Stimulated activated CD4-positive, alpha-beta T cell treated with anti-CD3 and anti-CD28 coated beads, TNF-alpha, amount 100 ng/mL, for 4 hours (primary cell): ENCODE measurements at places on chromosomes 6 and 20.

- DNase-seq = no peak
These were observed 248.6 kb upstream of the QKI start for GRCh38 chr6:163165922-163166321.

DNA sequence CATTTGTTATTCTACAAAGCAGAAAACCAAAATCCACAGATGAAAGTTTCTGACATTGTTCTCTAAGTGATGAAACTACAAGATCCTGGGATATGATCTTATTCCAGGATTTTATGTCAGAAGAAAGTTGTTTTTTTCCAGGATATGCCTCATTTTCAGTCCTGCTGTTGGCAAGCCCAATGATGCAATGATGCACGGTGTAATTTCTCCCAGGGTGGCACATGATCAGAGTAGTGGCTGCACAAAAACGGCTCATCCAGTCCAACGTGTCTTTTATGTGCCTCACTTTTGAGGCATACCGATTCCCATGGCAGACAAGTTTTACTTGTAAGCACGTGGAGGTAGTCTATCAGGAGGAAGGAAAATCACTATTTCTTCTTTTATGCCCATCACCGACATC lies 302.3 kb upstream of the JAG1 start:
- no peak for DNase-seq

DNA sequence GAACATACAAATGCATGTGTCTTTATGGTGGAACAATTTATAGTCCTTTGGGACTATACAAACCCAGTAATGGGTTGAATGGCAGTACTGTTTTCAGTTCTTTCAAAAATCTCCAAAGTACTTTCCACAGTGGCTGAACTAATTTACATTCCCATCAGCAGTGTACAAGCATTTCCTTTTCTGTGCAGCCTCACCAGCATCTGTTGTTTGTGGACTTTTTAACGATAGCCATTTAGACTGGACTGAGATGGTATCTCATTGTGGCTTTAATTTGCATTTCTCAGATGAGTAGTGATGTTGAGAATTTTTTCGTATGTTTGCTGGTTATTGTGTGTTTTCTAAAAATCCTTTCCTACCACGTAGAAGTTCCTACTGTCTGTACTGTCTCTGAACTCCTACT lies 327.2 kb upstream of the ZFP64 start:
- DNase-seq = no peak

DNA sequence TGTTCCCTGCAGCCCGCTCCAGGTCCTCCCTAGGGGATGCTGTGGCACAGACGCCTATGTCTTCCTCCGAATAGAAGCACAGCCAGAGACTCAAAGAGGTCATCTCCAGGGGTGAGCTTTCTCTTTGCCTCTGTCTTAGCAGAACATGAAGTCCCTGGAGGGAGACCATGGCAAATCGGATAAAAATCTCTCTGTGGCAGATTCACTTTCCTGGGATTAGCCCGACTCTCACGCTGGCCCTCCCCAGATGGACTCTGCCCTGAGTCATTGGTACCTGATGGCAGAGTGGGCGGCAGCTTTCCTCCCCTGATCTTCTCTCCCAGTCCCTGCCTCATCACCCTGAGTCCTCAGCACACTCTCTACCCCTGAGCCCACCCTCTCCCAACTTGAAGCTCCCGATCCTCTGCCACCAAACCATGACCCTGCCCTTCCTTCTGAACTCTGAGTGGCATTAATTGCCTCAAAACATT lies 58.0 kb upstream of the CCDC167 start:
- no peak for DNase-seq

GRCh38 chr20:3334156-3334943 lies 73.1 kb downstream of the DNAAF9 start:
- no peak for DNase-seq

GRCh38 chr20:54086507-54087039 lies 16.2 kb upstream of the BCAS1 start:
- DNase-seq = no peak

DNA sequence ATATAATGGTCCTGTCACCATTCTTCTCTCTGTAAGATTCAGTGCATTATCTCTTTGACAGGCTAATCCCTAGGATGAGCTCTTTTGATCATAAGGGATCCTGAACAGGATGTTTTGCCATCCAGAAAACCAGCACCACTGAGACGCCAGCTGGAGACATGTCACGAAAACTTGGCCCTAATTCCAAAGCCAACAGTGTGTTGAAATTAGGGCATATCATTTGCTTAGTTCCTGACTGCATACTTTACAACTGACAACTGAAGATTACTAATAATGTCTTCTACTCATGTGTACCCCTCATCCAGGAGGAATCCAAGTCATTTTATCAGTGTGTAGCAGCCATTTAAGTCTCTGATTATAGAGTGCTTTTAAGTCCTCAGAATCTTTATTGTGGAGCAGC lies 243.6 kb downstream of the KCNQ5 start:
- no peak for DNase-seq

DNA sequence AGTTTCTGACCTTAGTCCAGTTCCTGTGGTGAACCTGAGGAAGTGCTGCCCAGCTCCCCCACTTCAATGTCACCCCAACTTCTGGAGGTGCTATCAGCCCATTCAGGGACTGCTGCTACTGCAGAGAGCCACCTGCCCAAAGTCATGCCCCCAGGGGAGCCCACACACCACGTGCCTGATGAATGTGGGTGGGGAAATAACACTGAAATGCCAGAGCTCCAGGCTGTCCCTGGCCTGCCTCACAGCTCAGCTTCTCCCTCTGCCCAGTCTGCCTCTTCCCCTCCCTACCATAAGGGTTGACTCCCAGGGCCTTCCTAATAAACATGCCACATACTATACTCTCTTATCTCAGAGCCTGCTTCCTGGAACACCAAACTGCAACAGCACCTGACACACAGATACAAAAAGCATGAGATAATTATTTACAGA lies 276.4 kb upstream of the MOCS1 start:
- DNase-seq = no peak

GRCh38 chr6:89081129-89081422 lies 525 bp downstream of the PNRC1 start:
- no peak for DNase-seq

DNA sequence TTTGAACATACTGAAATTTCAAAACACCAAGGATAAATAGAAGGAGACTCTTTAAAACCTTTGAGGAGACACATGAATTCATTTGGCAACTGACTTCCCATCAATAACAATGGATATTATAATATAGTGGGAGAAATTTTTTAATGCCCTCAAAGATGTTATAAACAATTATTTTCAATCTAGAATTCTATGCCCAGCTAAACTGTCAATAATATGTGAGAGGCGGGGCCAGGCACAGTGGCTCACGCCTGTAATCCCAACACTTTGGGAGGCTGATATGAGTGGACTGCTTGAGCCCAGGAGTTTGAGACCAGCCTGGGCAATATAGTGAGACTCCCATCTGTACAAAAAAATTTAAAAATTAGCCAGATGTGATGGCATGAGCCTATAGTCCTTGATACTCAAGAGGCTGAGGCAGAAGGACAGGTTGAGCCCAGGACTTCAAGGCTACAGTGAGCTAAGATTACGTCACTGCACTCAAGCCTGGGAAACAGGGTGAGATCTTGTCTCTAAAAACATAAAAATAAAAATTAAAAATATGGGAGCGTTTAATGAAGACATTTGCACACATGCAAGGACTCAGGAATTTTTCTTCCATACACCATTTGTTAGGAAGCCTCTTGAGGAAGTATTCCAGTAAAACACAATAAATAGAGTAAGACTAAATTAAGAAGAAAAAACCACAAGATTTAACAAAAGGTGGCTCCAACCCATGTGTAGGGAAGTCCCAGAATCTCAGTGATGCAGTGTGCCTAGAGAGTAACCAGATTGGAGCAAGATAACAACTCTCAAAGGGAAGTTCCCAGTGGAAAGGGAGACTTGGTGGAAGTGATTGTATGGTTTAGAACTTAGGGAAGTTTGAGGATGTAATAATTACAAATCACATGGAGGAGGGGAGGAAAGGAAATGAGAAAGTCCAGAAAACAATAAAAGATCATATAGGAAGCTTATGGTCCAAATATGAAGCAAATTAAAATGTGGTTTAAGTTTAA lies 26.3 kb upstream of the ETV7 start:
- DNase-seq = no peak

- no peak for DNase-seq
These were observed 161.6 kb upstream of the EXOC2 start for GRCh38 chr6:854406-855118.

DNA sequence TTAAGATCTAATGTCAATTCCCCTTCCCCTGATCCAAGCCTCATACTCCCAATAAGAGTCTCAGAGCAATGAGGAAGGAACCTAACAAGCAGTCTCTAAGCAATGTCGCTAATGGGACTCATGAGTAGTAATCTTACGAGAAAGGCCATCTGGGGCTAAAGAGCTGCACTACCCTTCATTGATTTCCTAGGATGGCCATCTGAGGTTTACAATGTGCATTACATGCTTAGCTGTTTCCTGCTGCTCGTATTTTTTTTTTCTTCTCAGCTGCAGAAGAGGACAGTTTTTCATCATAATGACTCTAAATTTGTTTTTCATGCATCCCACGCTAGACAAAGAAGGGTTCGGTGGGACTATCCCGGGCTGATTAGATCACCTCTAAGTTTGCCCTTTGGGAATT lies 119.3 kb downstream of the LPA start:
- DNase-seq = no peak

DNA sequence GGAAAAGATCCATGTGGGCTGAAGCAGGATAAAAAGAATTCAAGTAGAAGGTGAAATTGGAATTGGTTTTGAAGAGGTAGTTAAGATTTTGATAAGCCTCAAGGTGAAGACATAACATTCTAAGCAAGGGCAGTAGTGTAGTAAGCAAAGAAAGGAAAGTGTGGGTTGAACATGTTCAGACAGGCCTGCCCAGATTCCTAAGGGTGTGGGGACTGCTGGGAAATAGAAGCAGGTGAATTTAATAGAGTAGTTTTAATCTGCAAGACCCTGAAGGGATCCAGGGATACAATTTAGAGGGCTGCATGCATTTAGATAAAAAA lies 19.1 kb downstream of the TAB2 start:
- no peak for DNase-seq

DNA sequence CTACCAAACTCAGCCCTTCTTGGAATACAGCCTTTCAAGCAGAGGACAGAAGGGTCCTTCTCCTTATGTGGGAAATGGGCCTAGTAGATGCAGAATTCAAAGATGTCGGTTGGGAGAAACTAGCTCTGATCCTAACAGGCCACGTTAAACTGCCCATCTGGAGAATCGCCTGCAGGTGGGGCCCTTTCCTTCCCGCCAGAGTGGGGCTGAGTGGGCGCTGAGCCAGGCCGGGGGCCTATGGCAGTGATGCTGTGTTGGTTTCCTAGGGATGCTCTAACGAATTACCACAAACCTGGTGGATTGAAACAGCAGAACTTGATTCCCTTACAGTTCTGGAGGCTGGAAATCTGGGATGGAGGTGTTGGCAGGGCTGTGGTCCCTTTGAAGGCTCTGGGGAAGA lies 9.1 kb downstream of the MAPK13 start:
- no peak for DNase-seq

GRCh38 chr20:16445482-16445881 lies 127.8 kb downstream of the KIF16B start:
- DNase-seq = no peak

- no peak for DNase-seq
These were observed 112.8 kb downstream of the LAMP5 start for GRCh38 chr20:9627219-9627618.

DNA sequence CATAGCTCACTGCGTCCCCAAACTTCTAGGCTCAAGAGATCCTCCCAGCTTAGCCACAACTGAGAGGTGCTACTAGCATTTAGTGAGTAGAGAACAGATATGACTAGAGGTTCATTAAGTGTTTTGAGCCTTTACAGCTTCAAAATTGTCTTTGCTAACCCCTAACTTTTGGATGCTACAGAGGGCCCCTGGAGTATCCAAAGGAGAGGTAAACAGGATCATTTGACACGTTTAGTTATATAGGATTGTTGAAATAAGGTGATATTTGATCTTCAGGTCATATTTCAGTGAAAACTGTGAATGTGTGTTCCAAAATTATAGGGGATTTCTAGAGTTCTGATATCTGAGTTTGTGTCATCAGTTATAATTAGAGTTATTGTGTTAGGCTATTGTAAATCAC lies 19.2 kb upstream of the HFE start:
- no peak for DNase-seq

DNA sequence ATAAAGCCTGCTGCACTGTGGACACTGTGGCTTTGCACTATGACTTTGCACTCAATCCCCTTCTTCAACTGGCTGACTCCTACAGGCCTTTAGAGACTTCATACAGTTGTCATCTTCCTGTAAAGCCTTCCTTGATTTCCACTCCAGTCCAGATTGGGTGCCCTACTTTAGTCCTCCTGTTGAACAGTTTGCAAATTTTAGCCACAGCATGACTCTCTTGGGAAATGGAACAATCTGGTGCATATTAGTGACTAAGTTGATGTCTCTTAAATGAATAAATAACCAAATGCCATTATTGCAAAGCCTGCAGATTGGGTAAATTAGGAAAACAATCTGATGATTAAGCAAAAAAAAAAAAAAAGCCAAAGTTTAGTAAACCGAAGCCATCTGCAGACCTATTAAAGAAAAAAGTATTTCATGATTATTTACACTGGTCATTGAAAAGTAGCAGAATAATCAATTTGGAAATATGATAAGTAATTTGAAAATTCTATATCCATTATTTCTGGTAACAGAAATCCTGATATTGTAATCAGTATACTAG lies 12.6 kb downstream of the PLCB4 start:
- no peak for DNase-seq

DNA sequence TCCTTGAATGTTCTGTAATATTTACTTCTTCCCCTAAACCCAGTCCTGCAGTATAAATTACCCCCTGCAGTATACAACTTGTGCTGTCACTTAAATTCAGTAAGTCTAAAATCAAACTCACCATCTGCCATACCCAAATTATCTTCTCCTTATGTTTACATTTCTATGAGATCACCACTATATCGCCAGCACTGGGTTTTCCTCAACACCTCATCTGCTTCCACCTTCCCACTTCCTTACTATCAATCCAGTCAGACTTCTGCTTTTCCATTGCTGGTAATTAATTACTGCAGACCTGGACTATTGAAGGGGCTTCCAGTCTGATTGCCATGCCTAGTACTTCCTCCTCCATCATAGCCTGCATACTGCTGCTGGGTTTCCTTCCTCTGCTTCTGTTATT lies 15.2 kb downstream of the EFHC1 start:
- DNase-seq = no peak

GRCh38 chr20:41018153-41018552 lies 10.5 kb upstream of the TOP1 start:
- DNase-seq = no peak

DNA sequence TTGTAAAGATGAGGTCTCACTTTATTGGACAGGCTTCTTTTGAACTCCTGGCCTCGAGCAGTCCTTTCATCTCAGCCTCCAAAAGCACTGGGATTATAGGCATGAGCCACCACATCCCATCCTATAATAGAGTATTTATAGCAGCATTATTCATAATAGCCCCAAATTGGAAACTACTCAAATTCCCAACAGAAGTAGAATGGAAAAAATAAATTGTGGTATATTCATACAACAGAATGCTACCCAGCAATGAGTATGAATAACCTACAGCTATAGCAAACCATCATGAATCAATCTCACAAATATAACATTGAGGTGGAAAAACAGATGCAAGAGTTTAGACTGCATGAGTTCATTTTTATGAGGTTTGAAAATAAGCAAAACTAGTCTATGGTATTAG lies 84.8 kb upstream of the BTBD3 start:
- DNase-seq = no peak
